ENCODE measurements at places on chromosomes 16 and 17.

DNA sequence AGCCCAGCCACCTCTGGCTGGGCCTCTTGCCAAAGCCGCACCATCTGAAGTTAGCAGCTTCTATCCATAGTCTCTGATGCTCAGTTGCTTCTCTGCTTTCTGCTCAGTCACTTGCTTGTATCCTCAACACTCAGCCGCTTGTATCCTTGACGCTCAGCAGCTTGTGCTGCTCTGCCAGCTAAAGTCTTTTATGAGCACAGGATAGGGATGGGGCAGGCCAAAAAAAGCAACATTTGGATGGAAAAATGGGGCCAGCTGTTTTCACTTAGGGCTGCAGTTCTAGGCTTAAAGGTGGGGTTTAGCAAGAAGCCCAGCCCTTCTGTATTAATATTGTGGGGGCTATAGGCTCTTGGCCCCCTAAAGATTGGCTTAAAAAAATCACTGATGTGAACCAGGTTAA lies 739.4 kb downstream of the CDH8 start:
- no peak for DNase-seq

DNA sequence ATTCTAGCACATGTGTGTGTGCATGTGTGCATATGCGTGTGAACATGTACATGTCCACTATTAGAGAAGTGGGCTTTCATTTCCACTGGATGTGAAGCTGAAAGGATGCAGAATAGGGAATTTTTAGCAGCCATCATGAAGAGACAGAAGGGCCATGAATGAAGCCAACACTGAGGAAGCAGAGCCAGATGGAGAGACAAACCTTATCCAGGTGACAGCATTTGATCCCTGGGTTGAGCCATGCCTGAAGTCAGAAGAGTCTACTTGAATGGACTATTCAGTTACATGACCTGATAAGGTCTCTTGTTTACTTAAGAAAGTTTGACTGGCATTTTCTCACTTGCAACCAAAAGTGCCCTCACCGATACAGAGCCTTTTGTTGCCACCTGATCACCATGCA lies 88.4 kb downstream of the ASIC2 start:
- no peak for DNase-seq

DNA sequence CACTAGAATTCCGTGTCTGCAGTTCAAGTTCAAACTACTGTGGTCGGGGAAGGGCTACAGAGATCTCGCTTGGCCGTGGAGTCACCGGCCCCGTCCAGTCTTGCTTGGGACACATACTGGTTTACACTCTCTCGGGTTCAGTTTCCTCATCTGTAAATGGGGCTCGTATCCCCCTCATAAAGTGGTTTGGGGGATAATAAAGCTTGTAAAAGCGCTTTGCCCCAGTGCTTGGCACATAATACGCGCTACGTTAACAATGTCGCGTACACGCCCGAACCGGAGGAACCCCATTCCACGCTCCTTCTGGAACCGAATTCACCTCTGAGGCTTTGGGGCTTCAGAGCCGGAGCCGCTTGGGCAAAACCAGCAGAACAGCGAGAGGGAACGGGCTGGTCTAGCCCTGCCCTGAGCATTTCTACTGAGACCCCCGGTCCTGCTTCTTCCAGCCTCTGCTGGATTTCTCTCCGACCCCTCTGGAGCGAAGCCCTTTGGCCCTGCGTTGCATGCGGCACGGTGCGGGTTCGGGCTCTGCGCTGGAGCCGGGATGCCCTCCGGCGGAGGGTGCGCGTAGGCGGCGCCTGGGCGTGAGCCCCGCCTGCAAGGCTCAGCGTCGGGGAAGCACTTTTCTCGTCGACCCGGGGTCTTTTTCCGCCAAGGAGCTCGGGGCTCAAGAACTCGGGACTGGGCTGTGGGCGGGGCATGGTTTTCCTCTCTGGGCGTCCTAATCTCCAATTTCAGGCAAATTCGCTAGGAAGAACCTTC lies 26.1 kb upstream of the HOXB13 start:
- DNase-seq, result no peak

- DNase-seq, result no peak
These were observed 2.5 kb downstream of the RANBP10 start for GRCh38 chr16:67803894-67804293.

DNA sequence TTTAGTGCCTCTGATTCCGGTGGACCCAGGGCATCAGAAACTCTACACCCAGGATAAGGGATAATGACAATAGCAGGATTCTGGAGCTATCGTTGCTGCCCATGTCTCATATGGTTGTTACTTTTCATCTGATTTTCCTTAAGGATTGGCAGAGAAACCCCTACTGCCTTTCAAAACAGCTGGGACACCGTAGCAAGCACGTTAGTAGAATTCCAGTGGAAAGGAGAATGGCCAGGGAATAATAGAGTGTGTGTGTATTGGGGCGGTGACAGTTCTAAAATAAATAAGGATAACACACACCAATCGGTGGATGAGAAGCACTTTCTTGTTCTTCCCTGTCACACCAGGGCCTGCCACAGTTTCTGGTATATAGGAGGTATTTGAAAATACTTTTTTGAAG lies 251.8 kb downstream of the HAPSTR1 start:
- no peak for DNase-seq

GRCh38 chr17:50919321-50920040 lies 53.3 kb upstream of the TOB1 start:
- DNase-seq, result peak; percentile 94

DNA sequence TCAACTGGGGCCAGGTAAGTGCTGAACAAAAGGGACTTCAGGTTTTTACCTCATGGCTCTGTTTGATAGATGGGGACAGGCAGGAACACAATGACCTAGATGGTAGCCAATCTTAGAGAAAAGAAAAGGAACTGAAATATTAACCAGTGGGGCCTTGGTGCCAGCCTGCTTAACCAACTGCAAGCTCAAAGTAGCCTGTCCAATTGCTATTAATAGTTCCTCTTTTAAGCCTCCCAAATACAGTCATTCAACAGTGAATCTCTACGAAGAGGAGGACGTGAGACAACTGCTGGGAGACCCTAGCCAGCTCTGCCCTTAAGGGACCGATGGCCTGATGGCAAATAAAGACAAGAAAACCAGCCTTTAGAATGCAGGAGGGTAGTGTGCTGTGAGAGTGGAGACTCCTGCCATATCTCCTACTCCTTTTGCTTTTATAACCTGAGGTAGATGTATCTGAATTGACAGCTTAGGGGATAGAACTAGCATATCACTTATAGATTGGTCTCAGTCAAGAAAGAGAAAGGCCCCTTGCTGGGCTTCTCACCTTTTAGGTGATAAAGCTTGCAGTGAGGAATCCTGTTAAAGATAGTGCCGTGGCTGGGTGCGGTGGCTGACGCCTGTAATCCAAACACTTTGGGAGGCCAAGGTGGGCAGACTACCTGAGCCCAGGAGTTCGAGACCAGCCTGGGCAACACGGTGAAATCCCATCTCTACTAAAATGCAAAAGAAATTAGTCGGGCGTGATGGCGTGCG lies 28.3 kb downstream of the ARSG start:
- DNase-seq, result no peak

- no peak for DNase-seq
These were observed 34.0 kb downstream of the METRNL start for GRCh38 chr17:83113381-83113780.

DNA sequence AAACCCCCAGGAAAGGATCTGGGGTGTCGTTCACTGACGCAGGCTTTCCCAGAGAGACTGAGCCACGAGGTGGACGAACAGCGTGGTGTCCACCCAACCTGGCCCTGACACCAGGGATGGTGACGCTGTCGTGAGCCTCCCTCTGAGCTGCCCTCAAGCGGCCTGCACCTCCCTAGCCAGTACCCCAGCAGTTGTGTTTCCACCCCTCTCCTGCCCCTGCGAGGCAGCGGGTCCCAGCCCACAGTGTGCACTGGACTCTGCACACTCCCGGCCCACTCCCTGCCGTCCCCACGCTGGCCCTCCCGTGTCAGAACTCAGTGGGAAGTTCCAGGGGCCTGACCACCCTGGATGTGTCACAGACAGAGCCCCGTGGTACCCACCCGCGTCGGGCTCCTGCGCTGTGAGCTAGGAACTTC lies 39.8 kb downstream of the CBFA2T3 start:
- no peak for DNase-seq

DNA sequence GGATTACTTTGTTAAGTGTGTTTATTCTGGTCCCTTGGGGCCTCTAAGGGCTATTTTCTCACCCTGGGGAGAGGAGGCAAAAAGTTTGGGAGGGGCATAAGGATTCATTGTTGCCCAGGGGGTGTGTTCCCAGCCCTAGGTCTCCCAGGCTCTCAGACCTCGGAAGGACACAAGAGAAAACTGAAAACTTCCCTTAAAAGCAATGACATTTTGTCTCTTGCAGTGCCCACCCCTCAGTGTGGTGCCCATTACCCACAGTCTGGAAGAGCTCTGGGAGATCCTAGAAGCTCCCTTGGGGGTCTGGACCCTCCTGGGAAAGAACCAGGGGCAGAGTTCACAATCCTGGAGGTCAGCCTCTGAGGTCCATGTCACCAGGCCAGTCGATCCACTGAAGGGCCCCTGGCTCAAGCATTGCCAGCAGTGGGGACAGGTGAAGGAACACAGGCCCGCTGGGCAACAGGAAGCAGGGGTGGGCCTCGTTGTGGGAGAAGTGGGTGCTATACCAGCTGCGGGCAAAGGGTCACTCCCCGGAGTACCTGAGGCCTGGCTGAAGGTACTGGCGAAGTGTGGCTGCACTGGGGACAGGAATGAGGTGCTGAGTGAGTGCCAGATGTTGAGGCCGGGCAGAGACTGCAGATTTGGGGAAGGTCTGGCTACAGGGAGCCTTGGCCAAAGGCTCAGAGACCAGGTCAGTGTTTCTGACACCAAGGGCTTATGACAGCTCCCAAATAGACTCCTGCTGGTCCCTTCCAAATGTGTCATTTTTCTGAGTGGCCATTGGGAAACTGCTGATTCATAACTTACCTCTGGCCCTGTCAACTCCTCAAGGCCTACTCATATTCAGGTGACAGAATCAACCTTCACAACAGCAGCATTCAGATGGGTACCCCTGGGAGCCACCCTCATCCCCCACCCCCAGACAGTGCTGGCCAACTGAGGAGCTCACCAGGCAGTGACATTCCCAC lies 4.6 kb upstream of the ZNF747 start:
- no peak for DNase-seq

GRCh38 chr17:2949469-2950044 lies 113.8 kb downstream of the OR1D5 start:
- DNase-seq, result no peak

- no peak for DNase-seq
These were observed 44.8 kb downstream of the CDYL2 start for GRCh38 chr16:80759419-80760162.

- DNase-seq, result no peak
These were observed 13.4 kb downstream of the RPTOR start for GRCh38 chr17:80558046-80558445.

DNA sequence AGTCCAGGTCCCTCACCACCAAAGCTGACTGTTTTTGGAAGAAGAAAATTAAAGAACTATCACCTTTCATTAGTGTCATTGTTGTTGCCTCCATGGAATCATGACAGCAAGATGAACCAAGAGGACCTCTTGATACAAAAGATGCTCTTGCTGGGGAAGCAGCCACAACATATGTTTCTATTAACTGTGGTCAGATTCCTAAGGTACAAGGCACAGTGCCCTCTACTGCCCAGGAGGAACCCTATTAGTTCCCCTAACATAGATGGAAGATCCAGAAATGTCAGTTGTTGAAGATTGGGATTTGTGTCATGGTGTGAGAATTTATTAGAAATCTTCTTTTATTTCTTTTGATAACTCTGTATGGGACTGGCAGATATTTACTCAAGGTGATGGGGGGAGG lies 188.2 kb upstream of the ANKFN1 start:
- DNase-seq, result no peak

- DNase-seq, result no peak
These were observed 69.2 kb upstream of the DHX40 start for GRCh38 chr17:59496178-59496577.

DNA sequence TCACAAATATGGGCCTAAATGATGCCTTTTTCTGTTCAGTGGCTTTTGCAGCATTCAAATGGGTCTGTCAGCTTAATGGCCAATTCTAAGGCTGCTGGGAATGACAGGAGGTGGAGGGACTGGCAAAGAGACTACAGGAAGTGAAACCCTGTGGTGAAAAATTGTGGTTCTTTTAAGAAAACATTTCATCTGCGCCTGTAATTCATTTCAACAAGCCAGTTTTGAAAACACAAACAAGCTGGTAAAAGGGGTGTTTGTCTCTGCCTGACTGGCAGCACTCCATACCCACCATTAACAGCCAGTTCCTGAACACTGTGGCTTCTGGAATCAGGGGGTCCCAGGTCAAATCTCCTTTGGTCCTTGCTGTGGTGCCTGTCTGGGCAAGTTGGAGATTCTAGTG lies 3.6 kb upstream of the KDM8 start:
- peak; percentile 59 for DNase-seq
